ENCODE measurements at places on chromosomes 5 and 9.

DNA sequence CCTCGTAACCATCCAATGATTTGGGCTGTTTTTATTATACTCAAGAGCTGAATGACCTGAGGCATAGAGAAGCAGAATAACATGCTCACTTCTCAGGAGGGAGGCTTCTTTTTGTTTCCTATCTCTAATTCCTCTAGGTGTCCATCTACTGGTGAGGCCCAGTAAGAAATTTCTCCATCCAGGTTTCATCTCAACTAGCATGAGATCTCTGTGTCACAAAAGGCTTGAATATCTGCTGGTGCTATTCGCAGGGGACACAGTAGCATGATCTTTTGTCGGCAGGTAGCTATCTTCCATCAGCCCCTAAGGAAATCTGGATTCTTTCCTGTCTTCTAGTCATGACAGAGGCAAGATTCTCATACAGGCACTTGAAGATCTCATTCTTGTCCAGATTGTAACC lies 8.9 kb downstream of the IFNE start:
- DNase-seq = no peak

DNA sequence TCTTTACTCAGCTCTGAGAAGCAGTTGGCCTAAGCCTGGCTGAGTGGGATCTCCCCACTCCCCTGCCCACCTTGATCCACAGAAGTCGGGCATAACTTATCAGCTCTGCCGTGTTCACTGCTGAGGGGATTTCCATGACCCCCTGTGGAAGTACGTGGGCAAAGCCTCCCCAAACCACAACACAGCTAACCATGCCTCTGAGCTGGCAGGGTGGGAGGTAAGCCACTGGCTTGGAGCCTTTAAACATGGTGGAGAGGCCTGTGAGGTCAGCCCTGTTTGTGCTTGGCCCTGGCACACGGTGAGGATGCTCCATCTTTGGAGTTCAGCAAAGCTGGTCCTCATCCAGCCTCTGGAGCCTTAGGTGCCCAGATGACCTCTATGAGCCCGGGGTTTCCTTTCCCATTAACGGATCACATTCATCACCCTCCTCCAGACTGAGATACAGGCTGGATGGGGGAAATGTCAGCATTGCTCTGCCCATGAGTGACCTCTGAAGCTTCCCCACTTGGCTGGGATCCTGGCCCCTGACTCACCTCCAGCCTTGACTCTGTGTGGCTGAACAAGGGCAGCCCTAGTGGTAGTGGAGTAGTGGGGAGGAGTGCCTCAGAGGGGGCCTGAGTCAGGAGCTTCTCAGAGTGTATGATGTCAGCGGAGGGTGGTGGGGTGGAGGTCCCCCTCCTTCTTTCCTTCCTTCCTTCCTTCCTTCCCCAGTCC lies 6.2 kb downstream of the PDLIM4 start:
- DNase-seq = no peak

DNA sequence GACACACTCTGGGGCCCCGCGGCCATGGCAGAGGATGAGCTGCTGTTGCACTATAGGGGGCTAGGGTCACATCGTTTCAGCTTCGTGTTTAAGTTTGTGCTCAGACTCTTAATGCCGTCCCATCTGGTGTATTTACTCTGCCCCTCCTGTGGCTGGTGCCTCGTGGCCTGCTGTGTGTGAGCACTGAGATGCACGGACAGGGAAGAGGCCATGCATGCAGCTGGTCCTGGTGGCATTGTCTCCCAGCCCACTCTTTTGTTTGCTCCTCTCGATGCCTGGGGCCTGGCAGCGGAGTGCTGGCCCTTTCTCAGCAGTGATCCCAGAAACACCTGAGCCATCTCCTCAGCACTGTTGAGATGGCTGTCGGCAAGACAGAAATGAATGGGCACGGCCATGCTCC lies 30.0 kb upstream of the PHF2 start:
- DNase-seq = no peak

GRCh38 chr9:35906923-35907699 lies 1.1 kb downstream of the HRCT1 start:
- no peak for DNase-seq

GRCh38 chr5:172891716-172892421 lies 57.8 kb downstream of the ERGIC1 start:
- no peak for DNase-seq

DNA sequence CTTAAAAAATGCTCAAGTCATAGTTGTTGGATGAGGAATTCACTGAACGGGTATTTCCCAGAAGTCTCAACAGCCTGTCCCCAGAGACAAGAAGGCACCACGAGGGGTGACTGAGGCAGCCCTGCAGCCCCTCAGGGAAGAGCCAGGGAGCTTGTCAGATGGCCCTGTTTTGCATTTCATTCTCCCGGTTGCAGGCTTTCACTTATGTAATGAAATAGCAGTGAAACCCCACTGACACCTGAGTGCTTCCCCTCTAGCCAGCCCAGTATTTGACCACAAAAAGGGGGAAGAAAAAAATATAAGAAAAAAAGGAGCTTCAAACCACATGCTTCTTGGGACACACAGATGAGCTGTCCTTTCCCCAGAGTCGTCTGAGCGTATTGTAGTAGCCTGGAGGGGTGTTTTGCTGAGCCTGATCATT lies 75.3 kb upstream of the IL12B start:
- no peak for DNase-seq

Data from cortex of kidney (tissue), 1 donor.